ENCODE measurements at places on chromosomes 2 and 18.

- no peak for DNase-seq
Observed at GRCh38 chr2:128456281-128456680, 137.6 kb upstream of the HS6ST1 start.

DNA sequence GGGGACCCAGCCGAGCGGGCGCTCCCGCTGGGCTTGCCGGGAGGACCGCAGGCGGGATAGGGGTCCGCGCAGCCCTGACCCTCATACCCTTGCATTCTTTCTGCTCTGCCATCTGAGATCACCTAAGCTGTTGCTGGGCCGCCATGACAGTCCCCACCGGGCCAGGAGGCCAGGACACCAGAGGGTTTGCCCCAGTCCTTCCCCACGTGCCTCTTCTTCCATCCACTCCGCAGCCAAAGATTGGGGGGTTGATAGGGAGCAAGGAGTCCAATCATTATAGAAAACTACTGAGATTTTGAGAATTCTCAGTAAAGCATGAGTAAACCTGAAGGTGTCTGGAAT, 453 bp upstream of the GRB14 start:
- DNase-seq: no peak

DNA sequence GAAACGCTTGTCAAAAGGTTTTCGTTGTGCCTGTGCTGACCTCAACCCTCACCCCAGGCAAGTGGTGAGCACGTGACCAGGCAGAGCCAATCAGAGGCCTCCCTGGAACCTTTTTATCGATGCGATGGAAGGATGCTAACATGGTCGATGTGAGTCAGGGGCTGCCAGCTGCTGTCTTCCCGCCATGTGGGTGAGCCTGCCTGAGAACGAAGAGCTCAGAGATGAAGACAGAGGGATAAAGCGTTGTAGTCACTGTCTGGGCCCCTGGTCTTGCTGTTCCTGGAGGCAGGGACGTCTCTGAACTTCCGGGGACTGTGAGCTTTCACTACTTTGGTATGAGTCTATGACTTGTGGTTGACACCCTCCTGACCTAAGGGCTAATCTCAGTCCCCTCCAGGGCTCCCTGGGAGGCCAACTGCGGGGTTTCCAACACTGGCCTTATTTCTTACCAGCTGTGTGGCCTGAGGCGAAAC, 18.6 kb downstream of the DNMT3A start:
- no peak for DNase-seq

- no peak for DNase-seq
Observed at GRCh38 chr2:174663550-174663949, 65.9 kb upstream of the WIPF1 start.

GRCh38 chr2:133843091-133843490, 274.8 kb upstream of the NCKAP5 start:
- no peak for DNase-seq

DNA sequence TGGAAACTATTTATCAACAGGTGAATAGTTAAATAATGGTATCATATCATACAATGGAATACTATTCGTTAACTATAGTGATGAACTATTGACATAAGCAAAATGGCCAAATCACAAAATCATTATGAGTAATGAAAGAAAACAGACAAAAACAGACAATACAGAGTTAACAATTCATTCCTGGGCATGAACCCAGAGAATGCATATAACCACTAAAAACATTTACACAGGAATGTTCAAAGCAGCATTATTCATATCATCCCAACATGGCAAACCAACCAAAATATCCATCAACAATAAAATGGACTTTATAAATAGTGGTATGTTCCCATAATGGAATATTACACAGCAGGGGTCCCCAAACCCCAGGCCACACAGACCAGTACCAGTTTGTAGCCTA, 131.2 kb upstream of the CYP1B1 start:
- DNase-seq: no peak

GRCh38 chr18:39259736-39260135, 1694.1 kb upstream of the CELF4 start:
- no peak for DNase-seq

GRCh38 chr2:99615247-99615771, 125.5 kb upstream of the REV1 start:
- no peak for DNase-seq

DNA sequence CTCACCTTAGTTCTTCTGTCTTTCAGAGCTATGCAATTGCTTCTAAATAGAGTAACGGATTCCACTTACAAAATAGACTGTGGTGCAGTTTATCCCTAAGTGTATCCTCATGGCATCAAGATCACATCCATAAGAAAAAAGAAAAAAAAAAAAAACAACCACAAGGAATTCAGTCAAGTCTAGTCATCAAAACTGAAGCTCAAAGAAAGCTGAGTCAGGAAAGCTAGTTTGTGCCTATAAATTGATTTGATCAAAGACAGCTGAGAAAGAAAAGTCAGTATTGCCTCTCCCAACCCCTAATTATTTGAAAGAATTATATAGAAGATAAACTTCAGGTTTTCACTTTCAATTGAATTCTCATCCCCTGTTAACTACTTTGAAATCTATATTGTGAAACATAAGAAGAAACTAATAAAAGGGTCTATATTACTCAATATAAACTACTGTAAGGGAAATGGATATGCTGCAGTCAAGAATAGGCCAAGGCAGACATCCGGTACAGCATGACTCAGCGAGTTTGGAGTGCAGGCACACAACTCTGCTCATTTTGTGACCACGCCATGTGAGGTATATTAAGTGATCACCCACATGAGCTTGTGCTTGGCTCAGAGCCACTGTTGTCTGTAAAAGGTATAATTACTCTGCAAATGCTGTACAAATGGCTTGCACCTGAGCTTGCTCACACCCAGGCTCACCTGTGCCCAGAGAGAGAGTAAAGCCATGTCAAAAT, 568.1 kb upstream of the CRIM1 start:
- DNase-seq: peak; percentile 3

GRCh38 chr18:11454040-11454439, 155.4 kb upstream of the SLC35G4 start:
- no peak for DNase-seq

- DNase-seq: no peak
Observed at GRCh38 chr2:50649626-50650402, 382.1 kb downstream of the NRXN1 start.

GRCh38 chr18:24924066-24924716, 427.8 kb downstream of the ZNF521 start:
- DNase-seq: no peak

GRCh38 chr2:101300164-101300563, 8.3 kb downstream of the RNF149 start:
- DNase-seq: no peak

DNA sequence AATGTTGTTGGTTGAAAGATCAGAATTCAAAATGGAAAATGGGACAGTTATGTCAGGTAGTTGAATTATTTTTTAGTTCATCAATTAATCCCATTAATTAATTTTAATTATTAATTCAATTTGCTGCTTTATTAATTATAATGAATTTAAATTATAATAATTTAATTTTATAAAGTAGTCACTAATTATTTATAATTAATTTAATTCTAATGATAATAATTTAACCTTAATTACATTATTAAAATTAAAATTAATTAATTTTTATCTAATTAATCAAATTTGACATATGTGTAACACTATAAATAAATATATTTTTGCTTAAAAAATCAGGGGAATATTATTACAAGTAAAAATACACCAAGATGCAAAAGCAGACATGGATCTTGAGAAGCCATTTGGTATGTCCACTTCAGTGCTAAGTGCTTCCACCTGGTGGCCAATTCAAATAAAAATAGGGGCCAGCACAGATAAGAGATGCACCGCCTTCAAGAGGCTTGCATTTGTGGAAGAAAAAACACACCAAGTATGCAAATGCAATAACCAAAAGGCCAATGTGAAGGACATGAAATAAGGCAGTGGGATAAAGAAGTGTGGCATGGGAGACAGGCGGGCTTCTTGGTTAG, 73.2 kb downstream of the MBP start:
- peak; percentile 89 for DNase-seq
